Activated naive CD4-positive, alpha-beta T cell treated with Interleukin-2 at 50 U/mL for 16 hours (primary cell): ENCODE measurements at places on chromosomes 12 and 14.
A peak's percentile ranks its signal among the peaks of the same experiment; 100 is the strongest.

- no peak for DNase-seq
These were observed 2.7 kb downstream of the SSH1 start for GRCh38 chr12:108854451-108855283.

DNA sequence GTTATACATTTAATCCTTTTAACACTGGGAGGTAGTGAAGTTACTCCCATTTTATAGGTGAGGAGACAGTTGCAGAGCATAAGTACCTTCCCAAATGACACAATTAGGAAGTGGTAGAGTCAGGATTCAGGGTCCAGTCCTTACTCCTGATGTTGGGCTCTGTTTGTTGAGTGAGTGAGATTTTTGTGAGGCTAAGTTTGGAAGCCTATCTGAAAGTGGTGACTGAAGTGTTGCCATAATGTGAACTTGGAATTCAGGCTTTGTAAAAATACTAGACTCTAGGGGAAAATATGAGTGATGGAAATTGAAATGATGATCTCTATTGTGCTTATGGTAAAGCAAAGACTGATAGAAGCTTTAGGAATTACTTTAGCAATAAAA lies 2.2 kb downstream of the NUDT4 start:
- DNase-seq: no peak

- DNase-seq: peak; percentile 43
These were observed 106.7 kb upstream of the SFSWAP start for GRCh38 chr12:131603939-131604795.

GRCh38 chr14:21703357-21704326 lies 30.0 kb upstream of the OR4E1 start:
- DNase-seq: no peak

DNA sequence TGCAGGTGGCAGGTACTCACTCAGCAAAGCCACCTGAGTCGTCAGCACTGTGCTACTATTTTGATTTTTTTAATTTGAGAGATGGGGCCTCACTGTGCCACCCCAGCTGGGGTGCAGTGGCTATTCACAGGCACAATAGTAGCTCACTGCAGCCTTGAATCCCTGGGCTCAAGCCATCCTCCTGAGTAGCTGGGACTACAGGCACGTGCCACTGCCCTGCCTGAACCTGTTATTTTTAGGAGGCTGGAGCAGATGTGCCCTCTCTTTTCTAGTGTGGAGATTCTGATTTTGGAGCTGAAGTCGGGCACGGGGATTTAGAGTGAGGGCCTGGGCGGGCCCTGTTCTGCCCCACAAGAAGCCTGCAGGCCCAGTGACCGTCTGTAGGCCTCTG lies 17.3 kb downstream of the SLC25A47 start:
- DNase-seq: no peak

GRCh38 chr12:109606320-109607028 lies 32.9 kb downstream of the MVK start:
- no peak for DNase-seq

GRCh38 chr14:93025055-93025454 lies 90.7 kb downstream of the ITPK1 start:
- DNase-seq: no peak

DNA sequence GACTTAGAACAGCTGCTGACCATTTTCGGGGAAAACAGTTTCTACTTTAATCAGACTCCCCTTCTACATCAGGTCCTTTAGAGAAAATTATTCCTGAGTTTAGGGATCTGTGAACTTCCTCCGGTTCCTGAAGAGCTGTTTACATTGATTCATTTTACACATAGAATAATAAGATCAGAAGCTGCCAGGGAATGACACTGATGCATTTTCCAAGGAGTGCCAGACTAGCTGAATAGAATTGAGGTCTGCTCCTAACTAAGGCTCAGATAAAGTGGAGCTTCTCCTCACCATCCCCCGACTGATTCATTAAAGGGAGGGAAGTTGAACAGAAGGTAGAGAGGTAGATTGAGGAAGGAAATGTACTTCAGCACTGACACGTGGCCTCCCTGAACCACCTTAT lies 41.9 kb upstream of the PSMA6 start:
- DNase-seq: no peak

DNA sequence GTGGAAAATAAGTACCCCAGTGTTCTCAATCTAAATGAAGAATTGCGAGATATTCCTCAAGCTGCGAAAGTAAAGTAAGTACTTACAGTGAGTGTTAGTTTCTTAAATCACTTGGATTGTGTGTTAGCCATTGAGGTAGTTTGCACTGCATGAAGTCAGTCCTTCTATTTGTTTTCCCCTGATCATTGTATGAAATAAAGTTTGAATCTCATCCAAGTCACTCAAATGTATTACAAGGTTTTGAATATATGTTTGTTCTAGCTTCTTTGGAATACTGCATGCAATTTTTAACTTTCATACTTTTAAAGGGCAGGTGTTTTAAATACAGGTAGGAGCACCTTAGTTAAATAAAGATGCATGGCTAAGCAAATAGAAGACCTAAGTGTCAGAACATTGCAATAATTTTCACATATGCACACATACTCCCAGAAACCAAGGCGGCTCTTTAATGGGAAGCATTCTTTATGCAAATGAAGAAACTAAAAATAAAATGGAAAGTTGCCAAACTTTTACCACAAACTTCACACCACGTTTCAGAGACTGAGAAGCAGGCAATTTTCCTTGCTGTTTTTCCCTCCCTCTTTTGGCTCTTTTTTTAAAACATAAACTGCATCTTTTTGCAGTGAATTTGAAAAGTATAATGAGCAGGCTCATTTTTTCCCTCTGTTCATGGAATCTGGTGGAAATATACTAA lies 105.6 kb downstream of the GPR135 start:
- DNase-seq: no peak
